ENCODE measurements at places on chromosomes 2 and 18.

GRCh38 chr2:62374301-62375112 is 131.5 kb downstream of the TMEM17 start:
- no peak for DNase-seq

- no peak for DNase-seq
These were observed 2.8 kb upstream of the GYPC start for GRCh38 chr2:126653109-126653508.

GRCh38 chr2:181268174-181268867 is 188.9 kb upstream of the ITGA4 start:
- DNase-seq = no peak

DNA sequence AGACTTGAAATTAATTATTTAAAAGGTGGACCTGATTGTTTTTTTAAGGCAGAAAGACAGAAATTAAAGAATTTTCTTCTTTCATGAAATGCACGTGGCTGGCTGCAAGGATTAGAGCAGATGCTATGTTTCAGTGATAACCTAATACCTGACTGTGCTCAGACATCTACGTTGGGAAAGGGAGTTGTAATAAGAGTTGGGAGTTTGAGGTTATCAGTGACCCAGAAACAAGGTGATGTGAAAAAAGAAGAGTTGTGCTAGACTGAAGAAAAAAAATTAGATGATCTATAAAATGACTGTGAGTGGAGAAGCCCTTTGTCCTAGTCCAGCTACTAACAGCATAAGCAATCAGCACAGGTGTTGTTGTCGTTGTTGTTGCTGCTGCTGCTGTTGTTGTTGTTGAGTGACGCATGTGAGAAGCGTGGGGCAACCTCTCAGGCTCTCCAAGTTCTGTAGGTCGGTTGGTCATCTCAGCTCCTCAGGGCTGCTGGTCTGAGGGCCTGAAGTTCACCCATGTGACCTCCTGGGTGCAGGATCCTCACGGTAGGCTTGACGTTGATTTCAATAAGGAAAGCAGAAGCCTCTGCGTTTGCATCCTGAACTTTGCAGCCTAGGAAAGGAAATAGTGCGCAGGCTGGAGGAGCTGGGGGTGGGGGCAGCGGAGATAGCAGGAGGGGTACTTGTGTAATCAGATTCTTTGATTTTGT is 7.6 kb downstream of the POU3F3 start:
- no peak for DNase-seq

GRCh38 chr2:363824-364470 is 76.1 kb upstream of the ALKAL2 start:
- DNase-seq = no peak

- DNase-seq = no peak
These were observed 191.7 kb upstream of the SPHKAP start for GRCh38 chr2:228373191-228373590.

DNA sequence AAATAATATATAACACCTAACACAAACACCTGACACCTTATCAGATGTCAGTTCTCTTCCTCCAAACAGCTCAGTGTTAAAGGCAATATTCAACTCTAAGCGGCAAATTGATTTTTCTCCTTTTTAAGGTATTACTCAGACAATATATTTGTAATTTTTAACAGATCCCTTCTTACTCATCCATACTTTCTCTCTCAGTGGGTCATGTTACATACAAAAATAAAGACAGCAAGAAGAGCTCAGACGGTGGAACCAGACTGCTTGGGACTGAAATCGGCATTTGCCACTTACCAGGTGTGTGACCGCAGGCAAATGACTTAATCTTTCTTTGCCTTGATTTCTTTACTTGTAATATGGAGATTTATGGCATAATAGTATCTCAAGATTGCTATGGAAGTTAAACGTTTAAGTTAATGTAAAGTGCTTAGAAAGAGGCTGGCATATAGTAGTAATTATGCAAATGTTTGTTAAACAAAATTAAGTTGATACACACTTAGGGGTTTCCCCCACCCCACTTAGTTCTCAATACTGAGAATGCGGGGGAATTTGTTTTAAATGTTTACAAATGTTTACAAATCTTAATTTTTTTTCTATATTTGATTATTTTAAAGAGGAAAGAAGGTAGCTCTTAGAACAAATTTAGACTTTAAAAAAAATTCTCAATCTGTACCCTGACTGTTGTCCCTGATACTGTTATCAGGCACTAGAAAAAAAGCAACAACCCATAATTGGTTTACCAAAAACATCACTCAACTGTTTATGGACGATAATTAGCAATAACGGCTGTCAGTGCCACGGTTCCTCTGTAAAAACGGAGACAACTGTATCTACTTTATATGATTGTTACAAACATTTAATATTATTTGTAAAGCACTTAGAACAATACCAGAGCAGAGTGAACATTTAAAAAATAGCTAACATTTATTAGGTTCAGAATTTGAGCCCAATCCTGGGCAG is 25.6 kb downstream of the MAP3K2 start:
- no peak for DNase-seq

DNA sequence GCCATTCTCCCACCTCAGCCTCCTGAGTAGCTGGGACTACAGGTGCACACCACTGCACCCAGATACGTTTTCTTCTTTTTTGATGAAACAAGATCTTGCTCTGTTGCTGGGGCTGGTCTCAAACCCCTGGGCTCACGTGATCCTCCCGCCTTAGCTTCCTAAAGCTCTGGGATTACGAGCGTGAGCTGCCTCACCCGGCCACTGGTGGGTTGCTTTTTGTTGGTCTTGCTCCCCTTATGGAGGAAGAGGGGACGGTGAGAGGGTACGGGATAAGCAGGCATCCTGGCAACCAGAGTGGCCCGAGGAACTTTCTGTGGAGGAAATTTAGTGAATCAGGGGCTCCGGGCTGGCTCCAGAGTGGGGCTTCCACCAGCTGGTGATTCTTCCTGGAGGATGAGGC is 222.3 kb downstream of the HDAC4 start:
- DNase-seq = no peak

GRCh38 chr2:86646865-86647264 is 23.2 kb upstream of the RNF103 start:
- no peak for DNase-seq

DNA sequence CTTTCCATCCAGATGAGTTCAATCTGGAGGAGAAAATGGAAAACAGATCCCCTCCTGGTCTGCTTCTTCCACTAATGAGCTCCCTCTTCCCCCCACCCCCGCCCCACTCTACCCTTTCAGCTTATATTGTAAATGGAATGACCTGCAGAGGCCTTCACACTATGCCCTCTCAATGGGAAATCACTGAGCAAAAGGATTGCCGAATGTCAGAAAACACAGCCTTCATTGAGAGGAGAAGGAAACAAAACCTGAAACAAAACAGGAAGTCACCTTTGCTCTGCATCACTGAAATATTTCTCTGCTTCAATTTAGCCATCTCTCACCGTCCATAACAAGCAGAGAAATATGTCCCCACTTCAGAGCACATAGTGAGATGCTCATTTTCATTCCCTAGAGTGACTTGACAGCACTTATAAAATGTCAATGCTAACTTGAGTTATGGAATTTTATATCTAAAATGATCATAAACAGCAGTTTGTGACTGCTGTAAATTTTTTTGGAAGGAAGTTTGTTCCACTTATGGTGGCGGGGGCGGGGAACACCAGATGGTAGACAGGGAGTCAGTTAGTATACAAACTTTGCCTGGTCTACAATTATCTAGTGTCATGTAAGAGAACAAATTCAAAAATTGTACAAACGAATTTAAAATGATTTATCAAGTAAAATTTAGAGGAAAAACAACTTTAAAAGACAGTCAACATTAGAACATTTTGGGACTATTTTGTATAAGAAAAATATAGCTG is 1.8 kb upstream of the FRZB start:
- no peak for DNase-seq

DNA sequence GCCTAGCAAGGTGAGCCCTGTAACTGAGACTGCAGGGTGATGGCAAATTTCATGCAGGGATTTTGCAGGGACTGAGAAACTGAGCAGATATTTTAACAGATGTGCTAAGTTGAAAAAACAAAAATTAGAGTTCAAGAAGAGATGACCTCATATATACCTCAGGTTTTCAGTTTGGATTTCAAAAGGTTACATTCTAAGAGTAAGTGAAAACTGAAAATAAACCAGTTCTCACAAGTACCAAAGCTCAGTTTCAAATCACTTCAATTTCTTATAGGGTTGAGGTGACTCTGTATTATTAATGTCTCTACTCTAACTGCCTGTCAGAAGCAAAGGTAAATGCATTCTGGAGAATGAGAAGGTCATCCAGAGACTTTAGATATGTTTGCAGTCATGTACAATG is 237.4 kb upstream of the VRK2 start:
- DNase-seq = no peak

GRCh38 chr2:158695305-158695704 is 99.8 kb upstream of the DAPL1 start:
- no peak for DNase-seq

- DNase-seq = no peak
These were observed 30.7 kb downstream of the IGFBP5 start for GRCh38 chr2:216664593-216665034.

GRCh38 chr18:40812981-40813515 is 1142.0 kb upstream of the PIK3C3 start:
- DNase-seq = no peak

DNA sequence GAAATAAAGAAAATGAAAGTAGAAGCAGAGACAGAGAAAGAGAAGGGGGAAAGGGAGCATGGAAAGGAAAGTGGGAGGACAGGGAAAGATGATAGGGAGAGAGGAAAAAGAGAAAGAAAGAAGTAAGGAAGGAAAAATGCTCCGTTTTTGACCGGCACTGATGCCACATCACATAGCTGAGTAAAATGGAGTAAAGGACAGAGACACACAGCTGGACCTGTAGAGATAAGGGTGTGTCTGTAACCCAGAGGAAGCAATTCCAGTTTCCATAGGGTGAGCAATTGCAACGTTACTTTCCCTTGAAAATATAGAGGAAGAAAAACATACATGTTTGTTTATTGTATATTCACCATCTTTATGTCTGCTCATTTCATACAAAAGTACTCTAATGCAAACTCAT is 1866.9 kb upstream of the PIK3C3 start:
- no peak for DNase-seq

DNA sequence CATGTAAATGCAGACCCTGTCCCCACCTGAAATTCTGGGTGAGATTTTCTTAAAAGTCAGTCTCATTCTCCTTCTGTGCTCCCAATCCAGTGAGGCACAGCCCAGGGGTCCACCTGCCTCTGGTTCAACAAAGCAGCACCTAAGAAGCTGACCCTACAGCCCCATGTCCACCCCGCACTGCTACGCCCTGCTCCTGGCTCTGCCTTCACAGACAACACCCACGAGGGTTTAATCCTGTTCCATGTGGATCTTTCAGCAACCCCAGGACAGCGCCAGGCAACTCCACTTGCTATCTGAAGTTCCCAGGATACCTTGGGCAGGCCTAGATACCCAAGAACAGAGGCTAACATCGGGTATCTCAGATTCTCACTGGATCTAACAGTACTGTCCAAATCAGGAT is 44.9 kb downstream of the HDLBP start:
- no peak for DNase-seq

DNA sequence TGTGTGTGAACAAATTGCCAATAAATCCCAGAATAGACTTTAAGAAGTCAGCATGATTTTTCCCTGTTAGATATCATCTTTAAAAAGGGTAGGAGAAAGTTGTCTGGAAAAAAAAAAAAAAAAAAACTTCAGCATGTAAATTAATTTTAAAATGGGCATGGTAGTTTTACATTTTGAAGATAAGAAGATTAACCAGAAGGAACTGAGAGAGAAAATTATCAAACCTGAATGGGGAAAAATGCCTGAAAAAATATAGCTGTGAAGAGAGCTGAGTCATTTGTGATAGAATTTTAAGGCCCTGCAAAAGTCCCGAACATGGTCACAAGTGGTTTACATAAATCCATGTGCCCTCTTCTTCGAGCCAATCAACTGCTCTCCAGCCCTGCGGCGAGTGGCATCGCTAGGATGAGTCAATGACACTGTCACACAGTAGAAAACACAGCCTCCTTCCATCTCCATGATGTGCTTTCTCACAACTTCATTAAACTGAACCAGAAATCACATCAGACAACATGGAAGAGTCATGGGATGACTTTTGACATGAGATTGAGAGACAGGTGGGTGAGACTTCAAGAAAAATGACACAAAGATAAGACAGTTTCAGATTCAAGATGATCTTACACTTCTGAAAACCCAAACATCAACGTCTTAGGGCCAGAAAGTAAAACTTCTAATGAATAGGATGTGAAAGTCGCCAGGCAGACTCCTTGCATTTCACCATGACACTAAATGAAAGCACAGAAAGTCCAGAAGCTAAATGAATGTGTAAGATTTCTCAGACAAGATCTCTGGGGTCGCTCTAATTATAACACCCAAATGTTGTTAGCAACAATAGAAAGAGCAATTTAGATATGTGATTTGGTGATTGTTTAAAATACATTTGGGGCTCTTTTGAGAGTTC is 273.0 kb upstream of the ID2 start:
- DNase-seq = no peak

DNA sequence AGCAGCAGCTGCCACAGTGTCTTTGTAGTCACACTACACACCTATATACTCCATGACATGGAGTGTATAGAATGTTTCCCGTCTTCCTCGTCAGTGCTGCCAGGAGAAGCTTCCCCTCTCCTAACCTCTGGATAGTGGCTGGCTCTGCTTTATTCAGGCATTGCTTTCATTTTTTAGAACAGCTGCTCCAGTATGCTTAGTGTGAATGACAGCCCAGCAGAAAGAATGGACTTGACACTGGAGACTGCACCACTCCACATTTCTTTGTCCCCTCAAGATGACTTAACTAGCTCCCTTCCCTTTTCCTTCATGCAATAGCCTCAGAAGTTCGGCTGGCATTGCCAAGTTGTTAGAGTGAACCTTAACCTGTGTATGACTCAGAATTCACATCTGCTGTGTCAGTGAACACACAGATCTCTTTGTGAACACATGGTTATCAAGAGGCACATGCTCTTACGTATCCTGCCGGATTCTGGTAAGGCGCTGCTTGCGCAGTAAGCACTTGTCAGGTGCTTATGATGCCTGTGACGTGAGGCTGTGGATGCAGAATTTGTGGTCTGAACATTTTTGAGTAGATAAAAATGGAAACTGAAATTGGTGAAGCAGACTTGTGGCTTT is 73.9 kb downstream of the NEDD4L start:
- DNase-seq = no peak

- DNase-seq = no peak
These were observed 58.9 kb downstream of the HAUS1 start for GRCh38 chr18:46163091-46163490.

GRCh38 chr2:45709137-45709536 is 57.7 kb downstream of the PRKCE start:
- DNase-seq = no peak

DNA sequence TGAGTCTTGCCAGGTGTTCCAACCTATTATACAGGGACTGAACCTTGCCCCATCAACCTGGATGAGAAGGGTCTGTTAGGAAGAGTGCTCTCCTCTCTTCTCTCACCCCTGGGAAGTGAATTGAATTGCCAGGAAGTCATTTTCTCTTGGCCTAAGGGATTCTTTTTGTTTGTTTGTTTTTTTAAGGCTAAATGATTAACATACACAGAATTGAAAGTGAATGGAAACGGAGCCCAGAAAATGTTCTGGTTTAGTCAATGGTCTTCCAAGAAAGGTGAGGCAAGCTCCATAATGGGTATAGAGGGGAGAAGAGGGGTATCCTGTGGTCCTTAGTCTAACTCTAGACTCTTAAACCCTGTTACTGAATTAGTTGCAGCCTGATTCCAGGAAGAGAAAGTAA is 189.1 kb downstream of the FSHR start:
- no peak for DNase-seq

All from activated T-cell treated with anti-CD3 and anti-CD28 coated beads for 1 hour (primary cell).